ENCODE measurements at places on chromosomes 5 and 9. TPM values are rescaled to one million over a fixed set of nuclear protein-coding genes. Genes with fewer than 3 reads are reported as not detected.
A peak's percentile ranks its signal among the peaks of the same experiment; 100 is the strongest.

- DNase-seq = no peak
Observed at GRCh38 chr5:33179301-33179700, 261.5 kb upstream of the TARS1 start.

SNCB gene
- 0.17 TPM for total RNA-seq

- no peak for DNase-seq
Observed at GRCh38 chr9:98506422-98507054, 202.2 kb downstream of the GABBR2 start.

TMEM250 gene
- total RNA-seq = 37.5 TPM

- no peak for DNase-seq
Observed at GRCh38 chr9:135960411-135961276, 529 bp downstream of the UBAC1 start.

GRCh38 chr9:130994135-130995085 is 14.6 kb upstream of the LAMC3 start:
- no peak for DNase-seq

DNA sequence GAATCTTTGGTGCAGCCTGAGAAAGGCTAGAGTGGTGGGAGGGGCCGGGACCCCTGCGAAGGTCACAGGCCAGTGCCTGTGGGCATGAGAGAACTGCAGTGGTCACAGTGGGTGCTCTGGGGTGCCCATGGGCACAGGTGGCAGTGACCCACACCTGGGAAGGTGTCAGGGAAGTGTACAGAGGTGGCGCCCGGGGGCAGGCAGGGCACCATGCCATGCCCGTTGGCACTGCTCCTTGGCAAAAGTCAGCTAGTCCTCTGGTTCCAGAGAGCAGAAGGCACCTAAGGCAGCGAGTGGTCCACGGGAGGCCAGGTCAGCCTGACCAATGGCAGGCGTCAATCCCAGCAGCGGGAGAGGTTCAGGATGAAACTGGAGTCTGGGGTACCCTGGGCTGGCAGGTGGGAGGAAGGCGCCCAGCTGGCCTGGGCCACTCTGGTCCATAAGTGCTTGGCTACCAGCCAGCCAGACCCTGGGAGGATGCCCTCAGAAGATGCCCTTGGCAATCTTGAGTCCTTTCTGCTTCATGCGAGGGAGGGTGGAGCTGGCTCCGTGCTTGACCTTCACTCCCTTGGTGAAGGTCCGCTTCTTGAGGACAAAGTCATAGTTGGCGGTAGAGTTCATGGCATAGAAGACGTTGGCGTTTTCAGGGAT is 22.8 kb downstream of the RALGDS start:
- no peak for DNase-seq

GRCh38 chr9:92513349-92513748 is 22.4 kb downstream of the ECM2 start:
- no peak for DNase-seq

PCDHB16 gene
- total RNA-seq = under 0.01 TPM

SYNPO gene
- total RNA-seq = 0.43 TPM

DNA sequence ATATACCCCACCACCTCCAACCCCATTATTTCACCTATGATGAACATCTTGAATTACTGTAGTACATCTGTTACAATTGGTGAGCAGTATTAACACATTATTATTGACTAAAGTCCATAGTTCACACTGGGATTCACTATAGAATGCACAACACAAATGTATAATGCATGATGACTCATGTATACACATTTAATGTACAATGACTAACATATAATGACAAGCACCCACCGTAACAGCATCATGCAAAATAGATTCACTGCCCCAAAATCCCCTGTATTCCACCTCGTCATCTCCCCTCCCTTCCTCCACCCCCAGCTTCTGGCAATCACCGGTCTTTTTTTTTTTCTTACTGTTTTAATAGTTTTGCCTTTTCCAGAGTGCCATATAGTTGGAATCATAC is 47.1 kb upstream of the NEK6 start:
- DNase-seq = no peak

CAPSL gene
- total RNA-seq = not detected

DNA sequence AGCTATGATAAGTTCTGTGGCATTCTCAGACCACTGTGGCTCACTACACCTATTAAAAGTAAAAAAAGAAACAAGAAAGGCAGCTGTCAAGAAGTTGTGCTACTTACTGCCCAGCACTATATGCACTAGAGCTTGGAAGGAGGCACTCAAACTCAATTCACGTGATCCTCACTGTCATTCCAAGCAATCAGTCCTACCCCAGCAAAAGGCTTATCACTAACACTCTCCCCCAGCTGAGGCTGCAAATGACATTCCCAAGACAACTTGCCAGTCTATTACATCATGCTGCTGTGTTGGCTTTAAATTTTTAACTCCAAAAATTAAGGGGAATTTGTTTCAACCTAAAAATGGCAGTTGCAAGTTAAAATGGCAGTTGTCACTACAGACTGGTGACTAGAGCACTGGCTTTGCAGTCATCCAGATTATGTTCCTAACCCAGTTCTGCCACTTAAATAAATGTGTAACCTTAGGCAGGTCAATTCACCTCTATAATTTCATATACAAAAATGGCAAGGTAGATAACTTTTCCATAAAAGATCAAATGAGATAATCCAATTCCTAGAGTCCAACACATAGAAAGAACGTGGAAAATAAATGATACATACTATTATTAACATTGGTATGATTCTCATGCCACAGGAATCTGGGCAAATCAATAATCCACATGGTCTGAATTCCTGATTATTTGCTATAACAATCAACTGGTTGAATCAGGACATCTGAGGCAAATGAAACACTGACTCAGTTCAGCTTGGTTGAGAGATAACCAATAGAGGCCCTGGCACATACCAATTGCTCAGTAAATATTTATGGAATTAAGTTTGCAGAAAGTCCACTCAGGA is 52.4 kb downstream of the FBXW11 start:
- DNase-seq = peak; percentile 36

DNA sequence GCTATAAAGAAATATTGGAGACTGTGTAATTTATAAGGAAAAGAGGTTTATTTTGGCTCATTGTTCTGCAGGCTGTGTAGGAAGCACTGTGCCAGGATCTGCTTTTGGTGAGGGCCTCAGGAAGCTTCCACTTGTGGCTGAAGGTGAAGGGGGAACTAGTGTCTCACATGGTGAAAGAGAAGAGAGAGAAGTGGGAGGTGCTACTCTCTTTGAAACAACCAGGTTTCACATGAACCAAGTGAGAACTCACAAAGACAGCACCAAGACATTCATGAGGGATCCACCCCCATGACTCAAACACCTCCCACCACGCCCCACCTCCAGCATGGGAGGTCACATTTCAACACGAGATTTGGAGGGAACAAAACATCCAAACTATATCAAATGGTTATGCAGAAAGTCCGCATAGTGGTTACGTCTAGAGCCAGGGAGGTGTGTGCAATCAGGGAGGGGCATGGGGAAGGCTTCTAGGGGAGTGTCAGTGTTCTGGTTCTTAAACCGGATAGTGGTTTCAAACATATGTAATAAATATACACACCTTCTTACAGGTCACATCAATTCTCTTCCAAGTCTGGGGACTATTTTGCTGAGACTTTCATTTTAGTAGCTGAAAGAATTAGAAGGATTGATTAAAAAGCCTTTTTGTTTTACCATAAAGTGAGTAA is 113.0 kb downstream of the TRIO start:
- DNase-seq = no peak

ADAMTS13 gene
- 0.75 TPM for total RNA-seq

DNA sequence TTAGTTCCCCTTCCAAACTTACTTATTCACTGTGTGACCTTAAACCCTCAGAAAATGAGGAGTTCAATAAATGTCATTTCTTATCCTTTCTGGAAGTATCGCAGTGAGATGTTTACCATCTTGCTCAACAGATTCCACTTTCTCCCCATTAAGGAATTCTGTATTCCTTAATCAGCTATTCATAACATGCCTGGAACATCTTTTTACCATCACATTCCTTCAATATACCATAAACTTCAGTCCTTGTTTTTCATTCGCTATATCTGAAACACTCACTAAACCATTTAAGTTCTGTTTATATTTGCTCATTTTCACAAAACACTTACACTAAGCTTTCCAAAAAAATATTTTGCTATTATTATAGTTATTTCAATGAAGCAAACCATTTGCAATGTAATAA is 1158.6 kb downstream of the CDH12 start:
- no peak for DNase-seq

GRCh38 chr9:126510564-126510963 is 103.2 kb upstream of the LMX1B start:
- DNase-seq = no peak

DNA sequence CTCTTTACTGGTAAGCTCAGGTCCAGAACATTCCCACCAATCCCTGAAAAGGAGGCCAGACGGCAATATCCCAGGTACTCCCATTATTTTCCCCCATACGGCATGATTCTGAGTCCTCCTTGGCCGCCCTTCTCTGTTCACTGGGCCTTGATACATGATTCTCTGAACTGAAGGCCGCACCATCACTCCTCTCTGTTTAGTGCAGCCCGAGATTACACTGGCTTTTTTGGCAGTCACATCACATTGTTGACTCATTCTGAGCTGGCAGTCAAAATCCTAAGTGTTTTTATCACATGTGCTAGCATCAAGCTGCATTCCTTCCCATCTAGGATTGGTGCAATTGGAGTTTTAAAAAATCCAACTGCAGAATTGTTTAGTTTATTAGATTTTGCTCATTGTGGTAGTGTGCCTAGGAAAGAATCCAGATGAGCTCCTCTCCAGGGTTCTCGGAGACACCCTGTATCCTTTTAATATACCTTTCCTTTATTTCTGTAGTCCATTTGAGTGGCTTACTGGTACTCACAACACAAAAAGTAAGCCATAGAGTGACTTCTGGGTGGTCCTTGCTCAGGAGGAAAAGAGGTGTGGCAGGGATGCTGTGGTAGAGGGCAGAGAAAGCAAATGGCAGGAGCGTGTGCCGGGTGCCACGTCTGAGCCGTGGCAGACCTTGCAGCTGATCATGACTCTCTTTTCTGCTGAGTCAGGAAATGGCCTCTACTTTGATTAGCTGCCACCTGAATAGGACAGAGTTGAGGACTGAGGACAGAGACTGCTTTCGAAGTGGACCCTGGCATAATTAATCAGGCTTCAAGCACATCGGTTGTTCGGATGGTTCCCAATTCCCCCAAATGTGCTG is 121.1 kb upstream of the IL12B start:
- DNase-seq = peak; percentile 67

GABRP gene
- not detected for total RNA-seq

DNA sequence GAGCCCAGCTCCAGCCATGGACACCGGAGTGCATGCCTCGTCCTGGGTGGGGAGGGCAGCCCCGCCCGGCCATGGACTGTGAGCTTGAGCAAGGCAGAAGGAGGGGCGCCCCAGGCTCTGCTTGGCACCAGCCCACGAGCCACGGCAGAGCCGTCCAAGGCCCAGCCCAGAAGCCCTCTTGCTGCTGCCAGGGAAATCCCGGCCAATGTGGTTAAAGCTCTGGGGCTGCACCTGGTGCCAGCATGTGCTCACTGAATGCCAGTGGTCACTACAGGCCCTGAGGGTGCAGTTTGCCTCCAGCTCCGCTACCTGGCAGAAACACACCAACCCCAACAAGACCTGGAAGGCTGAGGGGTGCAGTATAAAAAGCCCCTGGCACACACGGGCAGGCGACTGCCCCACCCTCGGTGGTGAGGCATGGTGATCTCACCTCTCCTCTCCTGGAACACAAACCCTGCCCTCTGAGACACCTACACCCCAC is 11.8 kb downstream of the BRD3 start:
- DNase-seq = peak; percentile 52

Data from epithelial cell of proximal tubule (primary cell).